ENCODE measurements at places on chromosomes 6 and 20. TPM values are rescaled to one million over a fixed set of nuclear protein-coding genes. Genes with fewer than 3 reads are reported as not detected.

The HTR1B gene
- not detected for total RNA-seq

The CTCFL gene
- not detected for total RNA-seq

The TINAG gene
- not detected for total RNA-seq

- DNase-seq: no peak
These were observed 53.0 kb upstream of the NOP56 start for GRCh38 chr20:2599288-2600006.

DNA sequence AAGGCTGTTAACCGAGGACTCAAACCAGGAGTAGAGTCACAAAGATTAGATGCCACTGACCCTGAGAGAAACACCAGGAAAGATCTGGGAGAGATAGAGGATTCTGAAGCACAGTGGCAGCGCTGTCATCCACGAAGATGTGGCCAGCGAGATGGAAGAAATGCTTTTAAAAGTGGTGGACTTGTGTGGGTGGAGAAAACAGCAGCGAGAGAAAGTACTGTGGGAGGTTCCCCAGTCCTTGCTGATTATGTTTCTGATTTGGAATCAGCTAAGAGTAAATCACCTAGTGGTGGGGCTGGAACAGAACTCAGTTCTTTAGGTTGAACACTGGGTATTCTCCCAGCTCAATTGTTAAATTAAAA lies 435 bp upstream of the ZNF322 start:
- DNase-seq: no peak

DNA sequence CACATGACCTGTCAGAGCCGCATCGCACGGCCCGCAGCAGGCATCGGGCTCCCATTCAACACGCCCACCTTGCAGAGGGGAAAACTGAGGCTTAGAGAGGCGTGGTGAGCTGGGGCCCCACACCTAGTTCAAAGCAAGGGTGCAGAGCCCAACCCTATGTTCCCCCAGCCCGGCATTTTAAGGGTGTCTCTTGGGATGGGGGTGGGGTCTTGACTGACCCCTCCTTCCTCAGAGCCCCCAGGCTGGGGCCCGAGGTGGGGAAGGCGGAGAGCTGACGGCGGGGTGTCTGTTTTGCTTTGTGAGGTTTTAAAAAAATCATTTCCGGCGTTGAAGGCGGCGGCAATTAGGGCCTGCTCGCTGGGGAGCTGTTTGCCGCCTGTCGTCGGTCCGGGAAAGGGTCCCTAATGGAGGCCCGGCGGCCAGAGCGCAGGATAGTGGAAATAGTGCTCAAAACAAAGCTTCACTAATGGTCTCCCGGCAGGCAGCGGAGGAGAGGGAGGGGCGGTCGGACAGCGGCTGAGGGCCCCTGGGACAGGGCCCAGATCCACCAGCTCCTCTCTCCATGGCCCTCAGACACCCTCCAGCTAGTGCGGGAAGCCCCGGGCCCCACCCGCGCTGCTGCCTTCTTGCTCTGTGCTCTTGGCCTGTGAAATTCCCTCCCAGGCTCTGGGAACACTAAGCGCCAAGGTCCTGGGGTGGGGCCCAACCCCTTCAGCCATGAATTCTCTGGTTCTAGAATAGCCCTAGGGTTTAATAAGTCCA lies 11.9 kb downstream of the VSTM2L start:
- DNase-seq: no peak

DNA sequence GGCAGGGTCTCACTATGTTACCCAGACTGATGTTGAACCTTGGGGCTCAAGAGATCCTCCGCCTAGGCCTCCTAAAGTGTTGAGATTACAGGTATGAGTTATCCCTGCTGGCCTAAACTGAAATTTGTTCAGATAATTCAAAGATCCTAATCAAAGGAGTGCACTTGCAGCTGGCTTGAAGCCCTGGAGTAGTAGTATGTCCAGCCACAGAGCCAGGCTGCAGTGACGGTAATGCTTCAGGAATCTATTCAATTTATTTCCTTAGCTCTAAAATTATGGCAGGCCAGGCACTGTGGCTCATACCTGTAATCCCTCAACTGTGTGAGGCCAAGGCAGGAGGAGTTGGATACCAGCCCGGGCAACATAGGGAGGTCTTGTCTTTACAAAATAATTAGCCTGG lies 1.4 kb upstream of the DDX43 start:
- DNase-seq: no peak

The CFAP206 gene
- 0.33 TPM for total RNA-seq

DNA sequence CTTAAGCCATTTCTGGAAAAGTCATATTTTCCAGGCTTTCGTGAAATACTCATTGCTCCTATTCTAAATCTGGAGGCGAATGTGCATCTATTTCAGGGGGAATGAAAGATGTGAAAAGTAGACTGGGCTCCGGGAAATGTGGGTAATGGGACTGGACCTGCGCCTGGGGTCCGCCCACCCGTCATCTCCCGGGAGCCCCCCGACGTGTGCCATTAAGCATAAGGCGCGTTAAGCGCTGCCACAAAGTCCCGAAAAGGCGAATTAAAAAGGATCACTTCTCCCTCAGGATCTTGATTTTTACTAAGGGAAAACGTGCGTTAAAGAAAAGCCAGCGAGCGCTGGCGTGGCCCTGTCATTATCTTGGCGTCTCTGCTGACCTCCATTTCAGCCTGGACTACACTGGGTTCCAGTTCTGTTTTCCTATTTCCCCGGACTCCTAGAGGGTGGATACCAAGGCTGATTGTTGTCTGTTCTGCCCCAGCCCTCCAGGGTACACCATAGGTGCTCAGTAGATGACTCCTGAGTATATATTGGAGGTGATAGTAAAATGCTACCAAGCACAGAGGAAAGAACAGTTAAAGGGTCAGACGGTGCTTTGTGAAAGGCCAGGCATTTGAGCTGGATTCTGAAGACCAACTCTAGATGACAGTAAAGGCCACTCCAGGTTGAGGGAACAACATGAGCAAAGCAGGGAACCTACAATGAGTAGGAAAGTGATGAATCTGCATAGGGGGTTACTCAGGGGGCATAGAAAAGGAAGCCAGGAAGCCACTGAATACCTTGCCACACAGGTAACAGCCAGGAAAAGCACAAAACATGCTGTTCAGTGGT lies 89.2 kb upstream of the ARID1B start:
- DNase-seq: peak; percentile 62

The AHCY gene
- total RNA-seq: 89.5 TPM

- DNase-seq: no peak
These were observed 48.2 kb downstream of the HBS1L start for GRCh38 chr6:135006386-135006914.

DNA sequence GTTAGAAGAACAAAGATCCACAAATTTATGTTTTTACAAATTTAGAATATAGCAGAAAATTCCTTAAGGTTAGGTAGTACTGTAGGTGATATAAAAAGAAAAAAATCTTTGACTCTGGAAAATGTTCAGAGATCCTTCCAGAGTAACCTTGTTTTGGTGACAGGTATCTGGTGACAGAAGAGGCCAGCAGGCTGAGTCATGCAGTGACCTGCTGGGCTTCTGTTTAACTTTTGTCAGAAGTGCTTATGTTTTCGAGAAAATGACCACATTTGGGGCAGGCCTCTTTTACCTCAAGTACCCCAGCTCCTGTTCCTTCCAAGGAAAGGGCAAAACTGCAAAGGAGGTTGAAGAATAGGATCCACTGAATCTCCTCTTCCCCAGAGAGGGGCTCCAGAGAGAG lies 10.5 kb upstream of the CLDN20 start:
- DNase-seq: no peak

The ZBTB22 gene
- 13.2 TPM for total RNA-seq

The GRIK2 gene
- total RNA-seq: 5.4 TPM

- no peak for DNase-seq
These were observed 105.4 kb upstream of the ESR1 start for GRCh38 chr6:151701911-151702562.

DNA sequence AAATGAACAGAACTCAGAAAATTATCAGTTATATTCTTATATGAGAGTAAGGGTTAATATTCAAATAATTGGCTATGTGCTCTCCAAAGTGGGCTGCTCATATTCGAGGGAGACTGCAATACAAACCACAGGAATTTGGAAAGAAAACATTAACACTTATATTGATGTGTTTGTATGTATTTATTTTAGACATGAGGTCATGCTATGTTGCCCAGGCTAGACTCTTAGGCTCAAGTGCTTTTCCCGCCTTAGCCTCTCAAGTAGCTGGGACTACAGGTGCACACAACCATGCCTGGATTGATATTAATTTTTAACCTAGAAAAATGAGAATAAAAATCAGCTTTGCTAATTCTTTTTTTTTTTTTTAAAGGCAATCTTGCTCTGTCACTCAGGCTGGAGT lies 35.0 kb downstream of the BTBD9 start:
- no peak for DNase-seq

GRCh38 chr20:37726321-37726720 lies 32.5 kb downstream of the CTNNBL1 start:
- no peak for DNase-seq

DNA sequence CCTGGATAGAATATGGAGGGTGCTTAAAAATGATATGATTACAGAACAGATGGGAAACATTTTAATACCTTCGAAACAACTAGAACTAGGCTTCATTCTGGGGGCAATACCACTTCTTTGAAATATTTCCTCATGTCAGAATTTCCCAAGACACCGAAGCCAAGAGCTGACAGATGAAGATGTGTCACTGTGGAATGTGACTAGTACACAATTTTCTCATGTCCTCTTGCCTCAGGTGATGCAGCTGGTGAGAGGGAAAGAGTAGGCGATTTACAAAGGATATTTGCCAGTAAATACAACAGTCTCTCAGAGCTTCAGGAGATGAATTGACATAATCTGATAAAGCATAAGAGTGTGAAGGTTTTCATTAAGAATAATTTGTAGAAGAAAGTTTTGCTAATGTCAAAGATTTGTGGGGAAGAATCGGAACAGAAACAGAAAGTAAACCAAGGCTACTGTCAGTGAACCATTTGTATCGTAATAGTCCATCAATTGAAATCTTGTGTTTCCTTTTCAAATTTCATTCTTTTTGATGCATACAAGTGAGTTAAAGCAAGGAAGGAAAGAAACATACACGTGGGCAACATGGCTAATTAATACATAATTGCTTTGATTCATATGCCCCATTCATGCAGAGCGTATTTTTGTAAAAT lies 164.7 kb upstream of the CCN2 start:
- no peak for DNase-seq

- DNase-seq: no peak
These were observed 8.3 kb downstream of the TENT5A start for GRCh38 chr6:81744131-81744530.

DNA sequence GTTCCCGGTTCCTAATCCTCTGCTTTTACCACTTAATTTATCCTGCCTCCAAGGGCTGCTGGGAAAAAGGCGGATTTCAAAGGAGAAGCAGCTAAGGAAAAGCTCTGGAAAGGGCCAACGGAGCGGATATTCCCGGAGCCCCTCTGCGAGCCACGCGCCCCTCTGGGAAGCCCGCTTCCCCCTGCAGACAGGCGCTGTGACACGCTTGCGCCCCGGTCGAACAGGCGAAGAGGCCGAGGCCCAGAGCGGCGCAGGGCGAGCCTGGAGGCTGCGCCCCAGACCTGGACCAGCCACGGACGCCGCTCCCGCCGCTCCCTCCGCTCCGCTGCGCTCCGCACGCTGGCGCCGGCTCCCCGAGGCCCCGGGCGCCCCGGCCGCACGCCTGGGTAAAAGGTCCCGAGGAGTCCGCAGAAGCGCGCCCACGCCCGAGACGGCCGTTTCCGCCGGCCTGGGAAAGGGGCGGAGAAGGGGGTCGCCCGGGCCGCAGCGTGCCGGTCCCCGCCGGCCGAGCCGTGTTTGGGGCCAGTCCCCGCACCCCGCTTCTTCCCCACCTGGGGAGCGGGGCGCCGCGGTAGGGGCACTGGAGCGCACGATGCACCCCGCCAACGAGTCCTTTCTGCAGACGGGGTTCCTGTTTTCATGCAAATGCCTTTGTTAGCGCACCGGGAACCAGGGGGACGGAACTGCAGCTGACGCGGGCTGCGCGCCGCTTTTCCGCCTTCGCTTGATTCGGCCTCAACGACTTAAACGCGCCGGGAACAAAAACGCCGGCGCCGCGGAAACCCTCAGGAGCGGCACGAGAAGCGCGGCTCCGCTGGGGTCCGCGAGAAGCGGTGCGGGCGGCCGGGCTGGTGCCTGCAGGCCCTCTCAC lies 91.9 kb upstream of the SIRPA start:
- DNase-seq: peak; percentile 78

DNA sequence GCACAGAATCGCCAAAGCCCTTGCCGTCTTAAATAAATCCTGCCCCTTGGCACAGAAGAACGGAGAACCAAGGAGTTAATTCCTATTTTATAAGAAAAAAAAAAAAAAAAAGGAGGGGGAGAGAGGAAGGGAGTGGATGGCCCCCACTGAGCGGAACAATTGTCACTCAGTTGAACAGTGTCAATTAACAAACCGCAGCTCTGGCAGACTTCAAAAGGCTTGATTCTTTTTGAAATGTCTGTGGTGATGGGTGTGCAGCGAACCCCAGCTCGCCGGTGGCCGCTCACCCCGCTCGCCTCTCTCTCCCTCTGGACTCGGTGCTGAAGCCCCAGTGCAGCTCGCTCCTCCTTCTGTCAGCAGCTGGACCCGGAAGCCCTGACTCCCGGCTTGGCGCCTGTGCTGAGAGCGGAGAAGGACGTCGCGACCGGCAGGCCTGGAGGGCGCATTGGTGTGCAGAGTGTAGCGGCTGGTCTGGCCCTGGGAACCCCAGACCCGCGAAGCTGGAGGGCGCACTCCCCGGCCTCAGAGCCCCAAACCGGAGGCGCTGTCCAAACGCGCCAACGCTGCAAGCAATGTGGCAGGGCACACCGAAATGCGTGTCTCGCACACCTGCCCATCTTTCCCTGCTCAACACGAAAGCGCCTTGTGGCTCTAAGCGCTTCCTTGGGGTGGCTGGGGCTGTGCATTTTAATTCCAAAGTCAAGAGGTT lies 3.4 kb downstream of the LINC00237 start:
- DNase-seq: peak; percentile 69

DNA sequence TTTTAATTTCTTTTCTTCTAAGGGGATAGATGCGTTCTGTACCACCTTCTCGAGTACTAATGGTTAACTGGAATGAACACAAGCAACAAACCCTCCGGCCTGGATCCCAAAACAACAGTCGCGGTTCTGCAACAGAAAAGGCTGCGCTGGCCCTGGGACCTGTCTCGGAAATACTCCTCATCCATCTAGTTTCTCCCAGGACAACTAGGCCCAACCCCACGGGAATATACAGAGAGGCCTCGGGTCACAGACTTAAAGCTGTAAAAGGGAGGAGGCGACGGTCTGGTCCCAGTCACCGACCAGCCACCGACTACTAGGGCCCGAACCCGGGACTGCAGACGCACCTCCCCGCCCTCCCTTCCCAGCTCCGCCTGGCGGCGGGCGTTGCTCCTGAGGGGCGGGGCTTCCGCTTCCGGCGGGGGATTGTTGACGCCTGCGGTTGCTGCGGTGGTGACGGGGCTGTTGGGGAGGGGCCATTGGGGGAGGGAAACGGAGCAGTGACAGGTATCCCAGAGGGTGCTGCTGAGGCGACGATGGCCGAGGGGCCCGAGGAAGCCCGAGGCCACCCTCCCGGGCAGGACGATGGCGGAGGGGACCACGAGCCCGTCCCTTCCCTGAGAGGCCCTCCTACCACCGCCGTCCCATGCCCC lies at the start of gene FAM8A1:
TSS of gene FAM8A1 (plus strand) at position 426 of the 650 bp plus-strand sequence. CDS start at position 534, 108 bp downstream.
- peak; percentile 98 for DNase-seq
